ENCODE measurements at places on chromosomes 1 and 21. TPM values are rescaled to one million over a fixed set of nuclear protein-coding genes. Genes with fewer than 3 reads are reported as not detected.

Gene PTPN22
- total RNA-seq: under 0.01 TPM

Gene PROK1
- not detected for total RNA-seq

Gene SPATA6
- 1.5 TPM for total RNA-seq

Gene FMOD
- 0.19 TPM for total RNA-seq

Gene TIMM17A
- 66.3 TPM for total RNA-seq
